Posterior vena cava (tissue), 2 donors: ENCODE measurements at places on chromosomes 7 and 10. TPM values are rescaled to one million over a fixed set of nuclear protein-coding genes. Genes with fewer than 3 reads are reported as not detected.

DNA sequence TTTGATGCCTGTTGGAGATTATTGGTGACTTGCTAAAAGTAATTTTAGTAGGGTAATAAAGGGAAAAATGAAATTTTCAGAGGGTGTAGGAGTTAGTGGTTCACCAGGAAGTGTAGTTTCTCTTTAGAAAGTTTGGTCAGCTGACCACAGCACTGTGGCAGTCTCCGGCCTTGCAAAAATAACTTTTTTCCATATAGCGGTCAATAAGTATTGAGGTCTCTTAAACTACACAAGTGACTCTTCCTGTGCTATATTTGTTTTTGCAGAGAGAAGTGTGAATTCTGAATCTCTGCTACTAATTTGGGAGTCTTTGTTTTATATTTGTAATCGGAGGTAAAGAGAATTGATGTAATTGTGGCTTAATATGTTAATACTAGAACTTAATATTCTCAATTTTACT, 24.3 kb downstream of the PTPN12 start:
- no peak for DNase-seq

Gene PCLO
- 1.2 TPM for total RNA-seq

DNA sequence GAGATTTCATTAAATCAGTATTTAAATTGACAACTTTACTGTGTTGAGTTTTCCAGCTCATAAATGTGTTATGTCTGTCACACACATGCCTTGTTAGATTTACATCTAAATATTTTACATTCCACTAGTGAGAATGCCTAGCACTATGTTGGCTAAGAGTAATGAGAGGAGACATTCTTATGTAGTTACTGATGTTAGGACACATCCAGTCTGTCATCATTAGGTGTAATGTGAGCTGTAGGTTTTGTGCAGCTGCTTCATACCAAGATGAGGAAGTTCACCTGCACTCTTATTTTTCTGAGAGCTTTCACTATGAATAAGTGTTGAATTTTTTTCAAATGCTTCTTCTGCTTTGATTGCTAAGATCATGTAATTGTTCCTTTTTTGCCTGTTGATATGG, 218.0 kb upstream of the IGFBP3 start:
- DNase-seq: no peak

- no peak for DNase-seq
These were observed 251.9 kb upstream of the PTER start for GRCh38 chr10:16184906-16185305.

- DNase-seq: no peak
These were observed 93.7 kb downstream of the WDFY4 start for GRCh38 chr10:48778193-48778857.

Gene TRPV5
- total RNA-seq: not detected

Gene BICC1
- 28.5 TPM for total RNA-seq

Gene DNAJC30
- 6.2 TPM for total RNA-seq

DNA sequence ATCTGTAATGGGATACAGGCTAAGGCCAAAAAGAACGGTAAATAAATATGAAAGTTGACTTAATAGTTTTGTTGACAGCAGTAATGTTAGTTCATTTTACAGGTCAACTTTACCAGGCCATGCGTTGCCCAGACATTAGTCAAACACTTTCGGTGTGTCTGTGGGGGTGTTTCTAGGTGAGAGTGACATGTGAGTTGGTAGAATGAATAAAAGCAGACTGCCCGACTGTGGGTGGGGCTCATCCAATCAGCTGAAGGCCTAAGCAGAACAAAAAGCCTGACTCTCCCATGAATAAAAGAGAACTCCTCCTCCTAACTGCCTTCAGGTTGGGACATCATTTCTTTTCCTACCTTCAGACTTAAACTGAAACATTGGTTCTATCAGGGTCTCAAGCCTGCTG, 132.3 kb downstream of the MTPAP start:
- DNase-seq: no peak

DNA sequence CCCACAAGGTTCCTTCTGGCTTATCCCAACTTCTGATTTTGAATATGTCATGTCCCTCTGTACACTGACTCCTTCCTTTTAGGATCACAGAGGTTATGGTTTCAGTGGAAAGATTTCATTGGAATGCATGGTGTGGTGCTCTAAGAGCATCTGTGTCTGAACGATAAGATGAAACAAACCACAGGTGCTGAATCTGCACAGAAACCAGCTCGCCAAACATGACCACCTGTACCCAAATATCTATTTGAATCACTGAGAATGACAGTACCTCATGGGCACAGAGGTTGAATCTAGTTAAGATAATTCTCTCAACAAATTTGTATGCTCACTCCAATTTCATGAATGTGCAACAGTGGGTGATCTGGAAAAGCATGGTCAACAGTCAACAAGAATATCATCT, 105.3 kb downstream of the DGKI start:
- DNase-seq: no peak

Gene TMEM254
- total RNA-seq: 8.2 TPM

- no peak for DNase-seq
These were observed 4.9 kb upstream of the SRRM3 start for GRCh38 chr7:76196786-76197185.

DNA sequence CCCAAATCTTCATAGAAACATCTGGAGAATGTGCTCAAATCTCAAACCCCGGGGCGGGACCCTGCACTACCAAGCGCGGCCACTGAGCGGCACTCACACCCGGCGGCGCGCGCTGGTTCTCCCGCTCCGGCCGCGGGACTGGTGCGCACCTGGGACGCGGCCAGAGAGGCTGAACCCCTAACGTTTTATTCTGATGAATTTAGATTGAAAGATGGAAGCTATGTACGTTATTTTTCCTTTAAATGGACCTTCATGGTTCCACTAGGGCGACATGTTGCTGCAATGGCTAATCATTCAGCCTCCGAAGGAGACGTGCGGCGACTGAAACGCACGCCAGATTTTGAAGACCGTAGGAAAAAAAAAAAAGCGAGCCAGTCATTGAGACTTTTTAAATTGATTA, 107.0 kb upstream of the INSIG1 start:
- peak; percentile 88 for DNase-seq

- DNase-seq: no peak
These were observed 16.8 kb downstream of the LIPM start for GRCh38 chr10:88819290-88819689.

GRCh38 chr10:120897343-120897742, 46.2 kb downstream of the WDR11 start:
- no peak for DNase-seq

Gene MMRN2
- total RNA-seq: 46.6 TPM

GRCh38 chr7:71886046-71886445, 526.1 kb downstream of the CALN1 start:
- no peak for DNase-seq

DNA sequence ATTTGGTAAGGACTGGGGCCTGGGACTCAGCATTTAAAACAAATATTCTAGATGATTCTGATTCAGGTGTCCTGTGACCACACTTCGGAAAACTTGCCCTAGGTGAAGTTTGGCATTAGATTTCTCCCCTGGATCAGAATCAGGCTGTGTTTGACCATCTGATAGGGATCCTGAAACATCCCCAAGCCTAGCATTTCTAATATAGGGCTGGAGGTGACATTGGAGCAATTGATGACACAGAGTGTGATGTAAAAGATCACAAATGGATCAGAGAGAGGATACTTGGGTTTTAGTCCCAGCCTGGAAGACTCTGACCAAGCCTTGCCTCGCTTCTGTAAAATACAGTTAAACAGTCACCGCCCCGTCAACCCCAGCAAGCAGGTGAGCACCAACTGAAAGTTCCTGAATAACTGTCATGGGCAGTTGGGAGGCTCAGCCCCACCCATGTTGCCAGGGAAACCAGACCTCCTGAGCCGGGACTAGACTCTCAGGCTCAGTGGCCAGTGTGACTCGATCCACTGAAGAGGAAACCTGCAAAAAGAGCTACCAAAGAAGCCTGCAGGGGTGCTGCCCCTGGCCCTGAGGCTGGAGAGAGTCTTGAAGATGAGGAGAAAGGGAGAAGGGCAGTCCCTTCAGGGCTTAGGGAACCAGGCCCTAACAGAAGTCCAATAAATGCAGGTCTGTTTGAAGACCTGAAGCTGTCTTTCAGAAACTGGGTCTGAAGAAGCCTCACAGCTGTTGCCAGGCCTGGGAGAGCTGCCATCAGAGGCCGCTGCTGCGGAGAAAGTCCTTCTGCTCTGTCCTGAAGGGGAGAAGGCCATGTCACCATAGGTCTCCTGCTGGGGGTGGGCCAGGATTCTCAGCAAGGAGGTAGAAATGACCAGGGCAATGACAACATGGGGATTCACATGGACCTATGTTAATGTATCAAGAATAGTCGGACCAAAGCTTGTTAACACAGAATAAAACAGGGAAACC, 126.1 kb upstream of the KCNMA1 start:
- peak; percentile 50 for DNase-seq

- no peak for DNase-seq
These were observed 38.7 kb downstream of the SHH start for GRCh38 chr7:155773531-155773930.

DNA sequence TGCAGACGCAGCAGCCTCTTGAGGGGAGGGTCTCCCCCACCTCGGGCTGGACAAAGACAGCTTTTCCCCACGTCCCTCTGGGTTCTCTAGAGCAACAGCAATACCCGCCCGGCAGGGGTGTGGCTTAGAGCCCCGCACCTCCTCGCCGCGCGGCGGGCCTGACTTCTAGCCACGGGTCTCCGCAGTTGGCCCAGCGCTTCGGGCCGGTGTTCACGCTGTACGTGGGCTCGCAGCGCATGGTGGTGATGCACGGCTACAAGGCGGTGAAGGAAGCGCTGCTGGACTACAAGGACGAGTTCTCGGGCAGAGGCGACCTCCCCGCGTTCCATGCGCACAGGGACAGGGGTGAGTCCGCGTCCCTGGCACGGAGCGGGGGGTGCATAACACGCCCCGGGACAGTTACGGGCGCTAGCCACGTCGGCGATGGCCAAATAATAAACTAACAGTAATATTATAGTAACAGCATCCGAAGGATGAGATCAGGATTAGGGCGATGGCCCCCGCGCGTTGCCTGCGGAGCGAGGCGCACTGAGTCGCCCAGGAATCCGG, 1.2 kb downstream of the CYP2E1 start:
- no peak for DNase-seq

DNA sequence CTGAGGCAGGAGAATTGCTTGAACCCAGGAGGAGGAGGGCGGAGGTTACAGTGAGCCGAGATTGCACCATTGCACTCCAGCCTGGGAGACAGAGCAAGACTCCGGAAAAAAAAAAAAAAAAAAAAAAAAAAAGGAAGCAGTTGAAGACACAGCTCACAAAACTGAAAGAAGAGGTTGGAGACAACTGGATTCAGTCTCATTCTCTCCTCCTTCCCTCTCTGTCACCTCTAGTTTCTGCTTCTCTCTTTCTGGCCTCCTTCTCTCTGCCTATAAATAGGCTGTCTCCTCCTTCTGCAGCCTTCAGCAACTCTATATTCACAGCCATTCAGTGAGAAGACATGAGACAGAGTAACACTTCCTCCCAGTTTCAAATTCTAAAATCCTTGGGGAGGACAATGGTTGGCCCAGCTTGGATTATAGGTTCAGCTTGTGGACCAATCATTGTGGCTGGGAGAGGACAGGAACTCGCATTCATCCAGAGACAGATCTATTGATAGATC, 125.6 kb upstream of the HABP2 start:
- no peak for DNase-seq

GRCh38 chr7:129851174-129851573, 101.6 kb downstream of the UBE2H start:
- DNase-seq: no peak

GRCh38 chr10:50361946-50362345, 110.6 kb upstream of the ASAH2 start:
- DNase-seq: no peak

GRCh38 chr7:80312139-80312661, 177.6 kb downstream of the GNAI1 start:
- no peak for DNase-seq

Gene COMTD1
- total RNA-seq: 18.1 TPM

Gene NPC1L1
- total RNA-seq: 0.23 TPM

Gene SEMA3A
- total RNA-seq: 19.4 TPM

GRCh38 chr7:14691597-14692203, 210.9 kb downstream of the DGKB start:
- DNase-seq: peak; percentile 75

GRCh38 chr7:148049068-148049467, 541.5 kb upstream of the C7orf33 start:
- no peak for DNase-seq

- DNase-seq: no peak
These were observed 98.7 kb upstream of the TMEM196 start for GRCh38 chr7:19872094-19872493.
